ENCODE measurements at places on chromosomes 5 and 9. TPM values are rescaled to one million over a fixed set of nuclear protein-coding genes. Genes with fewer than 3 reads are reported as not detected.

GRCh38 chr5:130995254-130995515 lies 169.9 kb downstream of the HINT1 start:
- ATAC-seq: no peak

GRCh38 chr5:88662846-88663245 lies 220.1 kb downstream of the MEF2C start:
- ATAC-seq: no peak

GRCh38 chr9:112224401-112225289 lies 49.5 kb upstream of the SUSD1 start:
- ATAC-seq: peak; percentile 71

Gene MATR3
- 60.5 TPM for total RNA-seq

Gene CCL21
- 18.5 TPM for total RNA-seq

DNA sequence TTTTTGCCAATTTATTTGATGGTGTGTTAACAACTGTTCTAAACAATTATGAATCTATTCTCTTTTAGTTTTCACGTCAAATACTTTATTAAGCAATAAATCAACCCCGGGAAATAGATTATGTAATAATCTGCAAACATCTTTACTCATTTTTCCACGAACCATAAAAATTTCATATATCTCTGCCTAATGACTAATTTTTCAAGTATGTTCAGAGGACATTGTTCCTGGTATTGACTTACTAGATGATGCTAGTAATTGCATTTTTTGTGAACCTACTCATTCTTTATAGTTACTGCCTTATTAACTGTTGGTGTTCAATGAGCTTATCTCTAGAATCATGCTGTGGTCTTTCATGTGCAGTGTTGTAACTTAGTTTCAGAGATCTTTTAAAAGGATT lies 41.0 kb upstream of the FBN2 start:
- ATAC-seq: no peak

GRCh38 chr9:29514336-29514735 lies 1941.1 kb upstream of the C9orf72 start:
- ATAC-seq: peak; percentile 69

GRCh38 chr5:106076655-106077054 lies 1594.1 kb downstream of the EFNA5 start:
- ATAC-seq: no peak

Gene EQTN
- total RNA-seq: not detected

Measured in esophagus mucosa (tissue), 1 donor.